ENCODE measurements at places on chromosomes 11 and 22.

DNA sequence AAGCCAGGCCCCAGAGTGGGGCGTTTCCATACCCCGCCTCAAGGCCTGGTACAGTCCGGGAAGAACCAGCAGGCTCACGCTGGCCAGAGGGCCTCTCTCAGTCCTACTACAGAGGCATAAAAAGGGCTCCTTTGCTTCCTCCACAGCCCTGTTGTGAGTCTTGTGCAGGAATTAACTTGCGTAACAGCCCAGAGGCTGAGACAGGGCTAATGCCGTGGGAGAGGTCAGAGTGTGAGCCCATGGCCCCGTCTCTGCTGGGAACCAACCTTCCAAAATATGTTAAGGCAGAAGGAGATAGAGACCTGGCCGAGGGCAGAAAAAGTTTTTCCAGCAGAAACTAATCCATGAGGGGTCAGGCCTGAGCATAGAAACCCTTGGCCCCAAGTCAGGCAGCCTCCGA lies 19.9 kb upstream of the TMEM184B start:
- no peak for DNase-seq

DNA sequence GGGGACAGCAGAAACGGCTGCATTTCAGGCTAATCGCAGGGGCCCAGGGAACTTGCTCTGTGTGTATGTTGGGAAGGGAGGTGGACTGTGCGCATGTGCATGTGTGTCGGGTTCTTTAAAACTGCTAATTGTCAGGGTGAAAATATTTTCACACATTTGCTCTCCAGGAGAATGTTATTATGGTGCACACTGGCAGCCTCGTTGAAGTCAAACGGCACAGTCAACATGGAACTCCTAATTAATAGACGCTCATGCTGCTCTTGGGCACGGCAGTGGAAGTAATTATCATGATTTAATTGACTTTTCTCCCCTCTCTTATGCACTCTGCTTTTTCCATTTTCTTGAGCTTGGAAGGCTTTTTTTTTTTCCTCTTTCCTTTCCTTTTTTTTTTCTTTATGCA lies 92.6 kb downstream of the TSPAN18 start:
- no peak for DNase-seq

DNA sequence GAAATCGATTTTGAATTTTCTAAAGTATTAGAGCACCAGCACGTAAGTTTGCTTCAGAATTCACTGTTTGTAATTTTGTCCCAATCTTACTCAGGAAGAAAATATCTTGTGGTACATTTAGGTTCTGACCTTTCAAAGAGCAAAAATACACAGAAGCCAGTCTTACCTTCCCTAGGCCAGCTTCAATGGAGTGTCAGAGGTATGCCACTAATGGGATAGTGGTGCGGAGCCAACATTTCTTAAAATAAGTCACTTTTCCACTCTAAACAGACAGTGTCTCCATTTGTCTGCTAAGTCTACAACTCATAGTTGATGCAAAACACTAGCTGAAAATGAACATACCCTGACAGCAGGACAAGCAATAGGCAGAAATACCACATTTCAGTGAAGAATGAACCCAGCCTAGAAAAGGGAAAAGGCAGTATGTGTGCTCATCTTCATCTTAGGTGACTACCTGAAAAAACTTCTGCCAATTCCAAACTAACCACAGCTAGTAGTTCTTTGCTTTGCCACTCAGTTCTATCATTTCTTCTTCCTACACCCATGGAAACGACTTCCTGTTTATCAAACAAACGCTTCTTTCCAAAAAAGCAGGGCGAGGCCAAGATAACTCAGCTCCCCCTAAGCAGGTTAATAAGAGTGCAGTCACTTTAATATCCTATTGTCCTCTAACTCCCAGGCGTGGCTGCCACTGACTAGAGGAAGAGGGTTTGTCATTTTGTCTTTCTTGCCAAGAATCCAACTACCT lies 94.0 kb upstream of the APOA1 start:
- no peak for DNase-seq

DNA sequence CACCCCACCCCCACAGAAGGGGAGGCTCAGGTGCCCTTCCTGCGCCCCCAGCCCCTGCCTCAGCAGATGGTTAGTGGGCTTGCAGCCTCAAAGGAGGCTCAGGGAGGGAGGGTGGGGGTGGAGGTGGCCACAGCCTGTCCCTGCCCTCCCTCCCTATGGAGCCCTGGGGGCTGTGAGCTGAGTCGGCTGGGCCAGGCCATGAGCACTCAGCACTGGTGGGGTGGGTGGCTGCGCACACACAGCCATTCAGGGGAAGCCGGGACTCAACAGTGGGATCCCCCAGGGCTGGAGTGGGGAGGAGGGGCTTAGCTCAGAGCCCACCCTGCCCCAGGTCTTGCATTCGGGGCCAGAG lies 50.2 kb downstream of the FLRT1 start:
- DNase-seq, result no peak

- DNase-seq, result no peak
These were observed 29.2 kb upstream of the PDE2A start for GRCh38 chr11:72703267-72704008.

DNA sequence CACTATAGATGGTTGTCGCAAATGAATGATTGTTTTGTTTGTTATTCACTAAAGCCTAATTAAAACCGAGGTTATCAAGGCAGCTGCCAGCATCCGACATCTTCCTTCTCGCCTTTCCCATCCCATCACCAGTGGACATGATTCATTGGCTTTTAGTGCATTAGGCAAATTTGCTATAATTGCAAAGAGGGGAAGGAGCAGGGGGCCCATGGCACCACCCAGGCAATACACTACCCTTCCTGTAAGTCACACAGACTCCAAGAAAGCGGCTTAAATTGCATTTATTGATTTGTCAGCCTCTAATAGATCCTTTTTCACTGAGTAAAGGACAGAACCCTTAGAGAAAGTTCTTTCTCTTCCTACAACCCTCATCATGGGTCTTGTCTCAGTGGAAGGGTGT lies 169.2 kb upstream of the NCAM1 start:
- no peak for DNase-seq

GRCh38 chr22:30266445-30267381 lies at the start of gene OSM:
TSS of gene OSM (minus strand) at chr22:30266851. CDS start at chr22:30266799, 52 bp downstream.
- peak; percentile 51 for DNase-seq

DNA sequence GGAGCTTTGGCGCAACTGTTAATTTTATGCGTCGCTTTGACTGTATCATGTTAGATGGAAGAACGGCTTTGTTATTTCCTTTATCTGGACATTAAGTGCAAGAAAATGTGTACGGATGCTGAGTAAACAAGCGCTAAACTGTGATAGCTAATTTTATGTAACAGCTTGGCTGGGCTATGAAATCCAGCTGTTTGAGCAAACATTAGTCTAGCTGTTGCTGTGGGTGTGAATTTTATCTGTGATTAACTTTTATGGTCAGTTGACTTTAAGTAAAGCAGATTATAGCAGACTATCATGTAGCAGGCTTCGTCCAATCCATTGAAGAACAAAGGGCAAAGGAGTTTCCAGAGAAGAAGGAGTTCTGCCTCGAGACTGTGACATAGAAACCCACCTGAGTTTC lies 14.0 kb downstream of the OR8A1 start:
- no peak for DNase-seq

GRCh38 chr22:42363892-42364291 lies 68.3 kb downstream of the NFAM1 start:
- no peak for DNase-seq

GRCh38 chr22:47168441-47168840 lies 406.0 kb downstream of the TBC1D22A start:
- no peak for DNase-seq

DNA sequence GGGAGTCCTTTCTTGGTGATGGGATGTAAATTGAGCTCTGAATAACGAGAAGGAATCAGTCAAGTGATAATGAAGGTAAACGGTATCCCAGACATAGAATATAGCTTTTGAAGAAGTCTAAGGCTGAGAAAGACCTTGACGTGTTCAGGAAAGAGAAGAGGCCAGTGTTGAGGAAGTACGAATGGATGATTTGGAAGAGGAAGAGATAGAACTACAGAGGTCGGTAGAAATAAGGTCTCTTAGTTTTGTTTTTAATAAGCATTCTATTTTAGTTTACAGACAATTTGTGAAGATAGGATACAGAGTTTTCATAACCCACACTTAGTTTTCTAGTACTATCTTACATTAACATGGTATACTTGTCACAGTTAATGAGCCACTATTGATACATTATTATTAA lies 1598.1 kb downstream of the FAM181B start:
- DNase-seq, result no peak

GRCh38 chr11:65444314-65445051 lies 21.9 kb downstream of the NEAT1 start:
- DNase-seq, result no peak

DNA sequence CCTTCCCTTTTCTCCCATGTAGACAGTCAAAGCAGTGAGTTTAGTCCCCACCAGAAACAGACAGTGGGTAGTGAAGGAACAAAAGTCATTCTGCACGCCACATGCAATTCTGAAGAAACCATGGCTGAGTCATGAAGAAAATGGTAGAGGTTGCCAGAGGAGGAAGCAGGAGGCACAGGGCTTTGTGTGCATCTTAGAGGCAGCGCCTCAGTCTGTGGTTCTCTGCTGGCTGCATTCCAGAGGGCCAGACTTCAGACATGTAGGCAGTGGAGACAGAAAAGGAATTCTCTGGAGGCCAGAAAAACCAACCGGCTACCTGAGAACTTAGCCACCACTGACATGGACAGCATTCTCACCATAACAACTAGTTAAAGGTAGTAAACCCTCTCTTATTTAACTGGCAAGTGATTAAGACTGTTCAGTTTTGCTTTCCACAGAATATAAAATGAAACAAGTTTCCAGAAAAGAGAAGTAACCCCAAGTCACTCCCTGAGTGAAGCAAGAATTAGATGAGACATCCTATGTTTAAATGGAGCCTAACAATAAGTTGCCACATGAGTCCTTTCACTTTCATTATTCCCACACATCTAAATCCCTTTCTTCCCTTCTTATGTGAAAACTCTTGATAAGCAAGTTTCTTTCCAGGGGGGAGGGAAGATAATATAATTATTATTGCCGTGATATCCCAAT lies 556.1 kb downstream of the SOX6 start:
- no peak for DNase-seq

- no peak for DNase-seq
These were observed 13.4 kb upstream of the NECTIN1 start for GRCh38 chr11:119742263-119742861.

GRCh38 chr11:68383976-68384501 lies 71.6 kb downstream of the LRP5 start:
- DNase-seq, result peak; percentile 56

- no peak for DNase-seq
These were observed 98.9 kb downstream of the MICAL3 start for GRCh38 chr22:17925431-17925841.

- no peak for DNase-seq
These were observed 434 bp downstream of the XPNPEP3 start for GRCh38 chr22:40857309-40857855.

DNA sequence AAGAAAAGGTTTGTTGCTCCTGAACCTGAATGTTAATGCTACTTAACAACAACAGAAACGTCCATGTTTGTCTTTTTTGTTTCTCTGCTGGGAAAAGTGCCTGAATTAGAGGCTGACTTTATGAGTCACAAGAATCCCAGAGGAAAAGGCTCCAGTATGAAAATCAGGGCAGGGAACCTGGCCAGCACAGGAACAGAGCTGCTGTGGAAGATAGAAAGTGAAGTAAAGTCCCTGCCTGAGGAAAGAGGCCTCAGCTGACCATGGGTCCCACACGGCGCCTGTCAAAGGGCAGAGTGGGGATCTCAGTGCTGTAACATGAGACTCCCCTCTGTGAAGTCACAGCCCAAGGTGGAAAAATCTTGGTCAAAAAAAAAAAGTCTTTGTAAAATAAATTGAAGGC lies 632.3 kb upstream of the CCDC90B start:
- no peak for DNase-seq

DNA sequence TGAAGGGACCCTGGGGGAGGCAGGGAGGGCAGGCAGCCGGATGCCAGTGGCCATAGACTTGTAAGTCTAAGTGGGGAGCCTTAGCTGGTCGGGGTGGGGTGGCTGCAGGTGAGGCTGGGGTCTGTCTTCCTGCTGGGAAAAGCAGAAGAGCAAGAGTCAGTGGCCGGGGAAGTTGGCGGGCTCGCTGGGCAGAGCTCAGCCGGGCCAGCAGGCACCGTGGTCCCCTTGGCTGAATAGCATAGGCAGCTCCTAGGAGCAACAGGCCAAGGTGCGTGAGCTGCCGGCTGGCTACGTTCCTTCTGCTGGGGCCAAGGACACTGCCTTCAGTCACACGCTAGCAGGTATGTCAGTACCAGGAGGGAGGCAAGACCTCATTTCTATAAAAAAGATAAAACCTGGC lies 67.8 kb upstream of the A4GALT start:
- no peak for DNase-seq

DNA sequence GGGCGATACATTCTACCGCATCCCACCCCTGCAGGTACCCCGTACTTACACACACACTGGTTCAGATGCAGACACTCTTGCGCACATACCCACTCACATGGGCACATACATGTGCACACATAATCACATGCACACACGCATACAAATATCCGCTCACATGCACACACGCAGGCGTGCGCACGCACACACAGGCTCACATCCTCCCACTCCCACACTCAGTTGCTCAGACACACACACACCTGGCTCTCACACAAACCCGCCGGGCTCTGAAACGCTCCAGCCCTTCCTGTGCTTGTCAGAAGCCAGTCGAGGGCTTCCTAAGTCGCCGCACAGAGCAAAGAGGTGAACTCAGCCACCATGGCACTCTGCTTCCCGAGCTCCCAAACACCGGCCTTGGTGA lies 164.5 kb downstream of the CRYBB2 start:
- no peak for DNase-seq

DNA sequence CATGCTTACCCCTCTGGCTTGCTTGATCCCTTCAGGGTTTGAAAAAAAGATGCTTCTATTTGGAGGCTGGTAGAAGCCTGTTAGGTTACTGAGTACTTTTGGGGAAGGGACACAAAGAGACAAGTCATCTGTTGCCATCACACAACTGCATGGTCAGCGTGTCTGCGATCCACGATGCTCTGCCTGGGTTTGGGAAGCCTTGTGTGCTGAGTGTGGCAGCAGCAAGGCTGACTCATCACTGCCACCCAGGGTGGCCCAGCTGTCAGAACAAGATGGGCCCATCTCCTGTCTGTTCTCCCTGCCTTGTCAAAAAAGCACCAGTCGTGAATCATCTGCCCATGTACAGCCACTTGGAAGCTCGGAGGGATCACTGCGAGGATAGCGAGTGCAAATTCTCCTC lies 26.2 kb downstream of the UBASH3B start:
- DNase-seq, result no peak

DNA sequence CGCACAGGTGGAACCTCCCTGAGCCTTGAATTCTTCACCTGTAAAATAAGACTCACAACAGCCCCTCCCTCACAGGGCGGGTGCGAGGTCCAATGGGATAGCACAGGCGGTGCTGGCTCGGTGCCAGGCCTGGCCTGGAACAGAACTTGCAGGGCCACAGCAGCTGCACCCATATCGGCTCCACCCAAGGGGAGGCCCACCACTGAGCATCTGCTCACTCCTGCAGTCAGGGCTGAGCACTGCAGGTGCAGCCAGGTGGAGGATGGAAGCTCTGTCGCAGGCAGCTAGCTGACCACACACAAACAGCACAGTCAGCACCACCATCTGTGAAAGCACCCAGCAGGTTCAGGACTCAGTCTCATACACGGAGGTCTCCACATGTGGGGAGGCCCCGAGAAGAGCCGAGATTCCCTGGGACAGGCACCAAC lies 19.6 kb downstream of the VPS37C start:
- DNase-seq, result no peak
